ENCODE measurements at places on chromosomes 1 and 21. TPM values are rescaled to one million over a fixed set of nuclear protein-coding genes. Genes with fewer than 3 reads are reported as not detected.

Gene LCE2C
- total RNA-seq, result not detected

GRCh38 chr1:115051850-115052249, 22.2 kb downstream of the TSHB start:
- DNase-seq, result no peak

Gene VPS26C
- 56.2 TPM for total RNA-seq

Gene PROK1
- total RNA-seq, result not detected

Gene OR2T29
- total RNA-seq, result not detected

Data from H7 (cell line).